CD4-positive, alpha-beta T cell treated with Interleukin-15 for 4 hours (primary cell): ENCODE measurements at places on chromosomes 11 and 22.

- no peak for DNase-seq
These were observed 14.9 kb downstream of the CNTF start for GRCh38 chr11:58637371-58637770.

GRCh38 chr11:33368931-33369330 is 111.8 kb downstream of the HIPK3 start:
- DNase-seq: no peak

GRCh38 chr11:6646071-6646470 is 9.5 kb downstream of the DCHS1 start:
- DNase-seq: no peak

DNA sequence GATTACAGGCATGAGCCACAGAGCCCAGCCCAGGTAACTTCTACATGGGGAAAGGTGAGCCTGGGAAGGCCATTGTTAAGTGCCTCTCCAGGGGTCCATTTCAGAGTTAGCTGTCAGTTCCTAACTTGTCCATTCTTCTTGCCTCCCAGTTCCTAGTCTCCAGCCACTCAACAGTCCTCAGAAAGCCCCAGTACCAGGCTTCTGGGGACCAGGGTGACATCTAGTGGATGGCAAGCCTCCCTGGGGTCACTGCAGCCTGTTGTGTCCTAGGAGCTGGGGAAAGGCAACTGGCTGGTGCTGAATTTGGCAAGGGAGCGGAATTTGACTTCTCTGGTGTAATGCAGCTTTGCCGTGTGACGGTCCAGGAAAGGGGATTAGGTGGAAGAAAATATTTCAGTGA is 2.1 kb downstream of the LGALS12 start:
- no peak for DNase-seq

- DNase-seq: no peak
These were observed 5.5 kb downstream of the B3GNT6 start for GRCh38 chr11:77039491-77040400.
